ENCODE measurements at places on chromosomes 16 and 17.

- DNase-seq: no peak
Observed at GRCh38 chr16:73131156-73131862, 83.4 kb upstream of the ZFHX3 start.

GRCh38 chr16:2028620-2029220 lies 2.0 kb downstream of the NHERF2 start:
- DNase-seq: no peak

- DNase-seq: no peak
Observed at GRCh38 chr16:54677308-54677950, 253.2 kb upstream of the IRX5 start.

DNA sequence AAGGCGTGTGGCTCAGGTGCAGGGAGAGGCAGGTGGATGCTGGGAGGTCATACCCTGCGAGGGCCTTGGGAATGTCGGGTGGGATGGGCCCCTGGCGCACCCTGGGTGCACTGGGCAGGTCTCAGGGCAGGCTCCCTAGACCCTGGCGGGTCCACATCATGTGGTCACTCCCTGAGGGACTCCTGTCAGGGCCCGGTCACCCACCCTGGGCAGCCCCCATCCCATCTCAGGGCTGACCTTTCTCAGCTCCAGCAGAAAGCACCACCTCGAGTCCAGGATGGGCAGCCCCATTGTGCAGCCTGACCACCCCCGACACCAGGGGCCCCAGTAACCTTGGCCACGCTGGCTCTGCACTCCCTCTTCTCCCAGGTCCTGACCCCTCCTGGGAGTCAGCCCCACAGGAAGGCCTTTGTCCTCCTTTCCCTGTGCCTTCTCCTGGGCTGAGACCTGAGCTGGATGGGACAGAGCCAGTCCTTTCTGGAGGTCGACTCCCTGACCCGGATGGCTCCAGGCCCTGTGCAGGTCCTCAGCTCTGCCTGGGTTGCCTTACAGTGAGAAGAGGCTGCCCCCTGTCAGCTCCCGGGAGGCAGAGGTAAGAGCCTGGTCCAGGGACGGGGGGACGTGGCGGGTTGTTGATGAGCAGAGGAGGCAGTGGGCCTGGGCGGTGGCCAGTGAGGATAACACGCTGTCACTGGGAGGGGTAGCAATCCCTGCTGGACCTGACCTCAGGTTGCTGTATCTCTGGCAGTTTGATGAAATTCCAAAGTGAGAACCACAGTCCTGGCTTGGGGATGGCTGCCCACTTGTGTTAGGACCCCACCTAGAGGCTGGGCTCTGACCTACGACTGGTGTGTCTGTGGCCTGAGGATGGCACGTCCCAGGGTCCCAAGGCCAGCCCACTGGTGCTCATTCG lies 77.9 kb downstream of the GOSR1 start:
- no peak for DNase-seq
